Calu3 (cell line): ENCODE measurements at places on chromosomes 16 and 17. TPM values are rescaled to one million over a fixed set of nuclear protein-coding genes. Genes with fewer than 3 reads are reported as not detected.

DNA sequence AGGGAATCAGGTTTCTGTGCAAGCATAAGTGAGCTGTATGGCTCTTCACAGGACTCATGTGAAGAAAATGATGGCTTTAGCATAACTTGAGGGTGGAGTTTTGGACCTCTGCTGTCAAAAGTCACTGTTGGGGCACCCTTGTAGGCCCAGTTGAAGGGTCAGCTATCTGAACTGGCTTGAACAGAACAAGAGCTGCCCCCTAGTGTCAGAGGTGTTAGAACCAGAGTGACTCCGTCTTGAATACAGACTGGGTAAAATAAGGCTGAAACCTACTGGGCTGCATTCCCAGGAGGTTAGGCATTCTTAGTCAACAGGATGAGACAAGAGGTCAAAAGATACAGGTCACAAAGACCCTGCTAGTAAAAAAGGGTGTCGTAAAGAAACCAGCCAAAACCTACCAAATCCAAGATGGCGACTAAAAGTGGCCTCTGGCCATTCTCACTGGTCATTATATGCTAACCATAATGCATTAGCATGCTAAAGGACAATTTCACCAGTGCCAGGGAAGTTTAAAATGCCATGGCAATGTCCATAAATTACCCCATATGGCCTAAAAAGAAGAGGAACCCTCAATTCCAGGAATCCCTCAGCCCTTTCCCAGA, 484.0 kb upstream of the ERCC4 start:
- no peaks in the 10 kb centered on the region for H3K36me3 ChIP-seq
- DNase-seq = no peak
- no peaks in the 10 kb centered on the region for H3K4me1 ChIP-seq

DNA sequence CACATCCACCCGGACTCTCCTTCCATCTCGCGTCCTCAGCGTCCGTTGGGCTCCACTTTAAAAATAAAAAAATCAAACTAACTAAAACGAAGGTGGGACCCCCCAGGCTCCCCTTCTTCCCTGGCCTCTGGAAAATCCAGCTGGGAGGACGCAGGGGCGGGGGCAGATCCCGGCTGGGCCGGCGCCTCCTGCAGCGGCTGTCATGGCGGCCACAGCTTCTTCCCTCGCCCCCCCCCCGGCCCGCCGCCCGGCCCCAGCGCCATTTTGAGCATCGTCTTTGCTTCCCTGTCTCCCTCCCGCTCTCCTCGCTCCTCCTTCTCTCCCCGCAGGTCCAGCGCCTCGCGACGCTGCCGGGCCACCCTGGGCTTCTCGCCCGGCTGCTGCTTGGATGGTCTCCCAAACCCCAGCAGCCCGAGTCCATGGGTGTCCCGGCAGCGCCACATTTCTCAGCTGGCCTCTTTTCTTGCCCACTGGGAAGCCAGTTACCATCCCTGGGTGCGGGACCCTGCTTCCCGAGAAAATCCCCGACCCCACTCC, 3.3 kb downstream of the HOXB2 start:
- peaks cover 31% of the 10 kb centered on the region for H3K4me1 ChIP-seq
- H3K4me3 ChIP-seq = peak overlapping the region; percentile 68
- peaks cover 56% of the 10 kb centered on the region for H3K27me3 ChIP-seq
- peak overlapping the region; percentile 77 for H3K27ac ChIP-seq
- H3K36me3 ChIP-seq = peaks cover 54% of the 10 kb centered on the region

- peak overlapping the region; percentile 24 for H3K27ac ChIP-seq
- H3K4me1 ChIP-seq = peaks cover 47% of the 10 kb centered on the region
- peak overlapping the region; percentile 72 for H3K4me3 ChIP-seq
- no peaks in the 10 kb centered on the region for H3K27me3 ChIP-seq
- H3K36me3 ChIP-seq = peaks cover 27% of the 10 kb centered on the region
These were observed 22.6 kb downstream of the ACSM1 start for GRCh38 chr16:20674684-20675487.

GRCh38 chr17:80891397-80892018, 100.1 kb upstream of the CHMP6 start:
- no peak overlapping the region for H3K27ac ChIP-seq
- H3K36me3 ChIP-seq = peaks cover 12% of the 10 kb centered on the region
- no peak for DNase-seq
- no peaks in the 10 kb centered on the region for H3K4me1 ChIP-seq

DNA sequence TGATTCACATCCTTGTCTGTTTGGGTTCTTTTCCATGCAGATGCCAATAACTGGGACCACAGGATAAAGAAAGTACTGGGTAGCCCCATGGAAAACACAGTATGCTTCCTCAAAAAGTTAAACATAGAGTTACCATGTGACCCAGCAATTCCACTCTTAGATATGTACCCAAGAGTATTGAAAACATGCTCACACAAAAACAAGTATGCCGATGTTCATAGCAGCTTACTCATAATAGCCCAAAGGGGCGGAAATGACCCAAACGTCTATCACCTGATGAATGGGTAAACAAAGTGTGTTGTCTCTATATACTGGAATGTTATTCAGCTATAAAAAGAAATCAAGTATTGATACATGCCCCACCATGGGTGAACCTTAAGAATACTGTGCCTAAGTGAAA, 55.4 kb downstream of the CYB5B start:
- no peaks in the 10 kb centered on the region for H3K27me3 ChIP-seq
- H3K4me1 ChIP-seq = peaks cover 21% of the 10 kb centered on the region
- H3K4me3 ChIP-seq = no peak overlapping the region
- no peak for DNase-seq

- peaks cover 33% of the 10 kb centered on the region for H3K27me3 ChIP-seq
- H3K36me3 ChIP-seq = no peaks in the 10 kb centered on the region
- H3K4me3 ChIP-seq = no peak overlapping the region
- peak; percentile 17 for DNase-seq
- no peaks in the 10 kb centered on the region for H3K4me1 ChIP-seq
These were observed 79.8 kb upstream of the TMEM132E start for GRCh38 chr17:34499576-34499975.

DNA sequence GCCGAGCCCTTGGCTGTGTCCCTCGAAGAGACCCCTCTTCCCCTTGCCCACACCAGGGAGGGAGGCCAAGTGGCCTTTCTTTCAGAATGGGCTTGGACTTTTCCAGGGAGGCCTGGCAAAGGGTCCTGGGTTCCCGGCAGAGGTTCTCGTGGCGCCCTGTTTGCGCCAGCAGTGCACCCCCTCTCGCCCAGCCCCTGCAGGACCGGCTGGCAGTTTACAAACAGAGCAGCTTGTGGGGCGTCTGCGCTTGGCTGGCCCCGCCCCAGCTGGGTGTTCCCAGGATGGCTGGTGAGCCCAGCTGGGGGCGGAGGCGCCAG, 137.8 kb upstream of the CIBAR2 start:
- DNase-seq = no peak
- peaks cover 8% of the 10 kb centered on the region for H3K4me1 ChIP-seq
- H3K4me3 ChIP-seq = no peak overlapping the region
- H3K36me3 ChIP-seq = no peaks in the 10 kb centered on the region

DNA sequence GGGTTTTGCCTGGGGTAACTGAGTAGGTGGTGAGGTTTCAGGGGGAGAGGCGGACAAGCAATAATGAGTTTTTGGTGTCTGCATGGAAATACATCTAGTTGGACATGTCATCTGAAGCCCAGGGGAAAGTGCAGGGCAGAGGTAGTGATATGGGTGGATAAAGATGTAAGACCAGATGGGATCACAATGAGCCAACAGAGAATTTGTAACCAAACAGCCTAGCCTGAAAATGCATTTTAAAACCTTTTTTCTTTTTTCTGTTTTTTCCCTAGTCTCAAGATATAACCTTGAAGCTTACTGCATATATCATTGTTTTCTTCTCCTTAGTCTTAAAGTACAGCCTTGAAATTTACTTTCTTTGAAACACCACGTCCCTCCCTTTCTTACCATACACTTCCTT, 3.7 kb upstream of the ZNF19 start:
- no peak overlapping the region for H3K4me3 ChIP-seq
- no peaks in the 10 kb centered on the region for H3K4me1 ChIP-seq
- no peaks in the 10 kb centered on the region for H3K27me3 ChIP-seq
- H3K27ac ChIP-seq = no peak overlapping the region
- no peaks in the 10 kb centered on the region for H3K36me3 ChIP-seq

- no peak for DNase-seq
- no peaks in the 10 kb centered on the region for H3K4me1 ChIP-seq
- H3K4me3 ChIP-seq = no peak overlapping the region
- no peaks in the 10 kb centered on the region for H3K36me3 ChIP-seq
- H3K27ac ChIP-seq = no peak overlapping the region
These were observed 10.5 kb upstream of the RBFOX3 start for GRCh38 chr17:79621151-79621943.

MSRB1 gene
- total RNA-seq = 20.3 and 27.1 TPM in 2 replicates

NPLOC4 gene
- 146 and 149 TPM in 2 replicates for total RNA-seq

C16orf54 gene
- total RNA-seq = not detected in 2 replicates

MYH1 gene
- total RNA-seq = not detected in 2 replicates

USP6 gene
- not detected in 2 replicates for total RNA-seq
